CD4-positive, alpha-beta T cell treated with Interleukin-17A for 1 hour (primary cell): ENCODE measurements at places on chromosomes 16 and 17.
A peak's percentile ranks its signal among the peaks of the same experiment; 100 is the strongest.

GRCh38 chr17:30864636-30865035 lies 32.9 kb downstream of the ATAD5 start:
- no peak for DNase-seq

DNA sequence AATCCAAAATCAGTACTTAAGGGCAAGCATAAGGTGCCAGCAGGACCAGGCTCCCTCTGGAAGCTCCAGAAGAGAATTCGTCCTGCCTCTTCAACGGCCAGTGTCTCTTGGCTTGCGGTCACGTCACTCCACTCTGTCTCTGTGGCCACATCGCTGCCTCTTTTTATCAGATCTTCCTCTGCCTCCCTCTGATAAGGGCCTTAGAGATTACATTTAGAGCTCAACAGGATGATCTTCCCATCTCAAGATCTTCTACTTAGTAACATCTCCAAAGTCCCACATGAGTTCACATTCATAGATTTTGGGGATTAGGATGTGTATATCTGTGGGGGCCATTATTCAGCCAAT lies 16.9 kb downstream of the MPG start:
- no peak for DNase-seq

DNA sequence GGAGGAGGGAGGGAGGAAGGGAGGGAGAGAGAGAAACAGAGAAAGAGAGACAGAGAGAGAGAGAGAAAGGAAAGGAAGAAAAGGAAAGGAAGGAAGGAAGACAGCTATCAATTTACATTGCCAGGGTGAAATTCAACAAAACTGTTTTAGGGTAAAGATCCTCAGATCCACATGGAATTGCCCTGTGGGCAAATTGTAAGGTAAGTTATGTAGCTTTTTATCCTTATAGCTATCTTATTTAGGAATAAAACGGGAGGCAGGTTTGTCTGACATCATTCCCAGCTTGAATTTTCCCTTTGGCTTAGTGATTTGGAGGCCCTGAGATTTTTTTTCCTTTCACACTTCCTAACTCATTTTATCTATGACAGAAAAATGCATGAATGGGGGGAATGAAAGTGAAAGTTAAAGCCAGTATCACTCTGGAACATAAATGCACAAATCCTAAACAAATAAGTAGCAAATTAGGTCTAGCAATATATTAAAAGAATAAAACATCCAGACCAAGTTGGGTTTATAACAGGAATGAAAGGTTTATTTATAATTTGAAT lies 3.4 kb upstream of the UQCRC2 start:
- no peak for DNase-seq

DNA sequence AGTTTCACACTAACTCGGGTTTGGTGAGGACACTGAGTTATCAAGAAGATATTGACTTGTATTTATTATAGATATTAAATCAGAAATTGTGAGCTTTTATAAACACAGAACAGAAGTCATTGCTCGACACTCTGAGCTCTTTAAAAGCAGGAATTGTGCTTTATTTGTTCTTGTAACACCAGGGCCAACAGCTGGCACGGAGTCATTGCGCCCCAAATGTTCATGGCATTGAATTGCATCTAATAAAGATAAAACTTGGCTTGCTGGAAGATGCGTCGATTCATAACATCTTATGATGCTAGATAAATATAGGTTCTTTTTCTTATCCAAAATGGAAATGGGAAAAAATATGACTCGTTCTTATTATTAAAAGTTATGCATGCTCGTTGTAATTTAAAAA lies 11.8 kb upstream of the MLYCD start:
- no peak for DNase-seq

GRCh38 chr17:34703533-34703932 lies 124.2 kb downstream of the TMEM132E start:
- DNase-seq = peak; percentile 4

DNA sequence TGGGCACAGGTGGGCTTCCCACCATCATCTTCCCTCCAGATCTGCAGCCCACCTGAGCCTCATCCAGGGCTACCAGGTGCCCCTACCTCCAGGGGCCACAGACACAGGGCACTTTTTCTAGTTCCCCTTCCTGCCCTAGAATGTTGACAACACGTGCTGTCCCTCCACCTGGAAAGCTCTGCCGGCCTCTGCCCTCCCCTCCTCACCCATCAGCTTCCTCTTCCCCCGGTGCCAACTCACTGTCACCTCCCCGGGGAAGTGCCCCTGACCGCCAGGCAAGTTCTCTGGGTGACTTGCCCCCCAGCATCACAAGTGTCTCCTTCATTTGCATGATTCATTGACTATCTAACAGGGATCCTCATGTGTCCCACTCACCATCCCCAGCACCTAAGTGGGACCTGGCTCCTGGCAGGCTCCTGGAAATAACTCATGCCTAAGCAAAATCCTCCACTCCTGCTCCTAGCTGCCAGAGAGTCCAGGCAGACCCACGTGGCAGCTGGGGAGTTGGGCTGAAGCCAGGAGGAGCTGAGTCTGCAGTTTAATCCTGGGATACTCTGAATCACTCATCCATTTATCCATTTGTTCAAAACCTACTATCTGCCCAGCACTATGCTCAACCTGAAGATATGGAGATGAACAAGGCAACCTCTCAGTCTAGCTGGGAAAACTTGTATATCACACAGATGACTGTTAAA lies 304.4 kb downstream of the FOXL1 start:
- no peak for DNase-seq

DNA sequence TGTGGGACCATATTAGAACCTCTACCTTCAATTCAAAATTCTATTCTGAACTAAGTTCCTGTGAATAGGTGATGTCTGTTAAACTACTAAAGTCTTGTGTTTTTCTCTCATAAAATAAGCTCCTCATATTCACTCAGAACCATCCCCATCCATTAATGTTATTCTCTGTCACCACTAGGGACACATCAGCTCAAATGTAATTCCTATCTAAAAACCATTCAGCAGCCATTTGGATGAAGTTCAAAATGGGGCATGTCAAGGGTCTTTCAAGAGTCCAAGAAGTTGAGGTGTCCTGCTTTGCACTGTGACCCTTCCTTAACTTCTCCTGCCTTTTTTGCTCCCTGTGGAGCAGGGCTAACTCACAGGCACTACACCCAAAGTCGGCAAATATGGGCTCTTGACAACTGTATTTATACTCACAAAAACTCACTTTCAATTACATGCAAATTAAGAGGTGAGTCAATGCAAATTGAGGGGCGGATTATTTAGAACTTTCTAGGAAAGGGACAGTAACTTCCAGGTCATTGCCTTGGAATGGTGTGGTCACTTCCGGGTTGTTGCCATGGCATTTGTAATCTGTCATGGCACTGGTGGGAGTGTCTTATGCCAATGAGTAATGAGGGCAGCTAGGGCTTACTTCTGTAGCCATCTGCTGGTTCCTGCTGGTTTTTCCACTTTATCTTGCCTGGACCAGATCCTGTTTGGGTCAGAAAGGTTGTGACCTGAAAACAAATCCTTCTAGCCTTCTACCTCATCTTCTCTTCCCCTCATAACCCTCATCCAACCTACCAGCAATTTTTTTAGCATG lies 128.2 kb upstream of the COX10 start:
- DNase-seq = no peak

DNA sequence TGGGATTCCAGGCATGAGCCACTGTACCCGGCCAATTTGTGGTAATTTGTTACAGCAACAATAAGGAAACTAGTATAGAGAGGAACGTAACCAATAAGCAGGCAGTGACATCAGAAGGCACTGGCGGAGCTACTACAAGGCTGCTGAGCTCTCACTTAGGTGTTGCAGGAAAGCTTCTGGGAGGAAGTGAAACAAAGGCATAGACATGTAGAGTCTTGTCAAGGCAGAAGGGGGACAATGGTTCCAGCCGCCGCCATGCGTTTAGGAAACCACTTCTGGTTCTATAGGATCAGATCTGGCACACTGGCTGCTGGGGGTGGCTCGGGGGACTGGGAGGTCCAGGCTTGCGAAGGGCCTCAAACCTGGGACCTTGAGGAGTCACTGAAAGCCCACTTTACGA lies 9.4 kb upstream of the CPSF4L start:
- DNase-seq = no peak

DNA sequence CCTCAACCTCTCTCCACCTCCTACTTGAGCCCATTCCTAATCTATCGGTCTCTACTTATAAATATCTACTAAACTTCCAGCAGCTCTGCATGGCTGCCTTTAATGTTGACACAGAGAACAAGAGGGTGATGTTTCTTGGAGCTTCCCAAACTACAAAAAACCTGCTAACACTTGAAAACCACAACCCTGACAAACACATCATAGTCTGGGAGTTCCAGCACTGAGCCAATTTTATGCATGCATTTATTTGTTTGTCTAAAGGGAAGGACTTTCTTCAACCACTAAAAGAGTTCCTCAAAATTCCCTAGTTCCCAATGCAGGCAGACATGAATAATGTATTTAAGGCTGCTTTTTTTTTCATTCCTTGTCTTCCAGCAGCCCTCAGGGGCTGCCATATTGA lies 331.8 kb upstream of the XYLT1 start:
- DNase-seq = no peak

DNA sequence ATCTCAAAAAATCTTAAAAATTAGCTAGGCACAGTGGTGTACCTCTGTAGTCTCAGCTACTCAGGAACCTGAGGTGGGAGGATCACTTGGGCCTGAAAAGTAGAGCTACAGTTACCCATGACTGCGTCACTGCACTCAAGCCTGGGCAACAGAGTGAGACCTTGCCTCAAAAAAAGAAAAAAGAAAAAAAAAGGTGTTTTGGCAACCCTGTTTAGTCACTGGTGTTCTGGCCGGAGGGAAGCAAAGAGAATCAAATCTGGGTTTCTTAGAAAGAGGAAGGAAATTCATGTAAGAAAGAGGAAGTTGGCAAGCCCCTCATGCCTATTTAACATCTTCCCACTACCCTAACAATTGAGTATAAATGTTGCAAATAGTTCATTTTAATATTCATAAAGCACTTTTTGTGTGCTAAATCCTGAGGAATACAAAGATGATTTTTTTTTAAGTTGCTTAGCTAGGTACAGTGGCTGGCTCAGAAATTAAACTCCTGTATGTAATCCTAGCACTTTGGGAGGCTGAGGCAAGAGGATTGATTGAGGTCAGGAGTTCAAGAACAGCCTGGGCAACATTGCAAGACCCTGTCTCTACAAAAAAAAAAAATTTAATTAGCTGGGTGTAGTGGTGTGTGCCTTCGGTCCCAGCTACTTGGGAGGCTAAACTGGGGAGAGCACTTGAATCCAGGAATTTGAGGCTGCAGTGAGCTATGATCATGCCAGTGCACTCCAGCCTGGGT lies 6.5 kb upstream of the USP32 start:
- peak; percentile 29 for DNase-seq

- DNase-seq = no peak
Observed at GRCh38 chr16:77613095-77613494, 109.2 kb upstream of the NUDT7 start.

DNA sequence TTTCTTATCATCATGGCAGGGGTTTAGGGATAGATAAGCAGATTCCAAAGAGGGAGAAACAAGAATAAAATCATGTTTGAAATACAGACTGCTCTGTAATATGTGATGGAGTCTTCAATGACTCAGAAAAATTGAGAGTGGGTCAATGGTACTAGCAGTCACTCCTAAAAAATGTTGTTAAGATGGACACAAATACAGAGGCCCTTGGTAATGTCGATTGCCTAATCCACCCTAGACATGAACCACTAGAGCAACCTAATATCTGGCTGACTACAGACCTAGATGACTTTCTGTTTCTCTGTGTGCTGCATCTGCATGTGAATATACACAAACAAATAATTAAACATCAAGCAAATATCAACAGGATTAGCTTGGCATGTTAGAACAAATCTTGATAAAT lies 135.8 kb downstream of the CDH8 start:
- no peak for DNase-seq

DNA sequence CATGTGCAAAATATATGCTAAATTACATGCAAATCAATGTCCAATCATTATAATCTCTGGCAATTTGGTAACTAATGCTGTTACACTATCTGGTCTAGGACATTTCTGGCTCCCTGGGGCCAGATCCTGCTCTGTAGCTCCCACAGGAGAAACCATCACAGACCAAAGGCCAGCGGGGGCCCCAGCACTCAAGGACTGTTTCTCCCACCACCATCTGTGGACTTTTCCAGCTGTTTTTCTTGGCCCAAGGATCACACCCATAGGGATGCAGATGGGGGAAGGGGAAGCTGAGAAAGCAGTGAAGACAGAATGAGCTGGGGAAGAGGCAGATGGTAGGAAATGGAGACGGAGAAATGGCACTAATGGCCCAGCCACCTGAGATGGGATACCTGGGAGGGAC lies at the start of gene HIGD1B:
HIGD1B (plus strand) TSS at position 298 of the 400 bp plus-strand sequence. CDS start 270 bp downstream, outside the sequence.
- no peak for DNase-seq

DNA sequence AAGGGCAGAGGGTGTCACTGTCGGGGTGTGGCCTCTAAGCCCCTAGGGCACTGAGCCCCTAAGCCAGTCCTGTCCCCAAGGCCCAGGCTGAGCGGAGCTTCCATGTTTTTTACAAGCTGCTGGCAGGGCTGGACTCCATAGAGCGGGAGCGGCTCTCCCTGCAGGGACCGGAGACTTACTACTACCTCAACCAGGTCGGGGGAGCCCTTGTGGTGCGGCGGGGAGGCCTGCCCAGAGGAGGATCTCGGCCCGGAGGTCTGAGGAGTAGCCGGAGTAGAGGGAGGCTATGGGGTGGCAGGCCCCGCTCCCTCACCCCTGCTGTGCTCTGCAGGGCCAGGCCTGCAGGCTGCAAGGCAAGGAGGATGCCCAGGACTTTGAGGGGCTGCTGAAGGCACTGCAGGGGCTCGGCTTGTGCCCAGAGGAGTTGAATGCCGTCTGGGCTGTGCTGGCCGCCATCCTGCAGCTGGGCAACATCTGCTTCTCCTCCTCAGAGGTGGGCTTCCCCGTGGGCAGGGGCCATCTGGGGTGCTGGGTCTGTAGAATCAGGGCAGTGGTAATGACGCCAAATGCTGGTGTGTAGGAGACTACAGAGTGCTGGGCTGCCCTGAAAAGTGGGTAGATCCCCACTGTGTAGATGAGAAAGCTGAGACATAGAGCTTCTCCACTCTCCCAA lies 4.9 kb downstream of the MYO15B start:
- no peak for DNase-seq

DNA sequence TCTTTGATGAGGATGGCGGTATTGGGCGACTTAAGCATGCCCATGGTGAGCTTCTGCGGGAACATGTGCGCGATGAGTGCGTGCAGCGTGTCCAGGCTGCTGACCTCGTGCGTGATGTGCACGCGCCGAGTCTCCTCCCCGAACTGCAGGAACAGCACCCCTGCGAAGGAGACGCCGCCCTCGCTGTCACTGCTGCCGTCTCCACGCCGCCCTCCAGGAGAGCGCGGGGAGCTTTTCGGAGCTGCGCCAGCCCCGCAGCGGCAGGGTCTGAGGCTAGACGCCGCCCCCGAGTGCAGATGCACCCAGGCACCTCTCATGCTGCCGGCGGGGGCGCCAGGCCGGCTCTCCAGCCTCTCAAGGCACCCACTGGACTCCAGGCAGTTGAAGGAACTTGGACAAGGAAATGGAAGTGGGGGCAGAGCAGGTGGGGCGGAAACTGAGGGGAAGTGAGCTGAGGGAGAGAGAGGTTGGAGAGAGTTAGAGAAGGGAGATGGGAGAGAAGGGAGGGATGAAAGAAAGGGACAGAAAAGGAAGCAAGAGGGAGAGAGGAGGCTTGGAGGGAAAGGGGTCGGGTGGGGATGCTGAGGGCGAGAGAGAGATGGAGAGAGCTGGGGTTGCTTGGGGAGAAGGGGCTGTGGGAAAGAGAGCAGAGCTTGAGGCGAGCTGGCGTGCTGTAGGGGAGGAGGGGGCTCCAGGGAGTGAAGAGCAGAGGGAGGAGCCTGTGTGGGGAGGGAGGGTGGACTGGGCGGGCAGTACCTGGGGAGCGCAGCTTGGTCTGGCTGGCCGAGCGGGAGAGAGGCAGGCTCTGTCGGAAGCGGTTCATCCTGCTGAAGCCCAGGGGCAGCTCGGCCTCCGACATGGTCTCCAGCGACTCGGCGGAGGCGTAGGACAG lies 42.1 kb downstream of the SRCIN1 start:
- no peak for DNase-seq
